ENCODE measurements at places on chromosomes 5 and 9.

DNA sequence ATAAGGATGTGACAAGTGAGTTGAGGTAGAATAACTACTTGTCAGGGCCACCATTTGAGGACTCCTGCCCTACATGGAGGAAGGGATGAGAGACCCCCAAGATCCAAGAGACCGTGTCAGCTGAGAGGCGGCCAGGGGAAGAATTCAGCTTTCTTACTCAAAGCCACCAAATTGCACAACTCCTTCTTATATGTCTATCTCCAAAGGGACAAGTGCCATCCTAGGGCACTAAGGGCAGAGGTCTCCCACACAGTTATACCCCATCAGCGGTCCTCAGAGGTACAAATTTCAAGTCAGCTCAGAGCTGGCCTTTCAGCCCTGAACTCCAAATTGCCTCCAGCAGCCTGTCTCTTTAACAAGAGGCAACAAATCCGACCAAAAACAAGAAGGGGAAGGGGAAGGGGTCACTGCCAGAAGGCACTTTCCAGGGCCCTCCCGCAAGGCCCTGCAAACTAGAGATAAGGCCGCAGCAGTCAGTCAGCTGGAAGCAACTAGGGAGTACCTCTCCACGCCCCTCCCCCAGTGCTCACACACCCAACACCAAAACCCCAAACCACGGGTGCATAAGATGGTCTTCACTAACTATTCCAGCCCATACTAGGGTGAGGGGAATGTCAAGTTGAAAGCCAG lies 6.1 kb upstream of the STOML2 start:
- H3K4me3 ChIP-seq = no peak overlapping the region
- H3K27ac ChIP-seq = no peak overlapping the region
- no peak for DNase-seq

DNA sequence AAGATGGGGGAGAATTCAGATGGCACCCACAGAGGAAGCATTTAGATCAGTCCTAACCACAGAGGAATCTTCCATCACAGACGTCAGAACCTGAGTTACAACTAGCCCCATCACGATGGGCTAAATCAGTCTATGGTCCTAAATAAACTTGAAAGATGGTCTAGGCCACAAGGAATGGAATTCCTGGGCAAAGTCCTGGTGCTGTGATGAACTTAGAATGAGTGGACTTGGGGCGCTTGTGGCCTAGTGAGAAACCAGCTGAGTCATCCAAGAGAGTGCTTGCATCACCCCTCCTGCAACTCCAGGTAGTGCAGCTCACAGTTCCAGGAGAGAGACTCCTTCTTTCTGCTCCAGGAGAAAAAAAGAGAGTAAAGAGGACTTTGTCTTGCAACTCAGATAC lies 722.9 kb upstream of the RGMB start:
- H3K4me3 ChIP-seq = no peak overlapping the region
- no peak for DNase-seq
- H3K4me1 ChIP-seq = no peaks in the 10 kb centered on the region

DNA sequence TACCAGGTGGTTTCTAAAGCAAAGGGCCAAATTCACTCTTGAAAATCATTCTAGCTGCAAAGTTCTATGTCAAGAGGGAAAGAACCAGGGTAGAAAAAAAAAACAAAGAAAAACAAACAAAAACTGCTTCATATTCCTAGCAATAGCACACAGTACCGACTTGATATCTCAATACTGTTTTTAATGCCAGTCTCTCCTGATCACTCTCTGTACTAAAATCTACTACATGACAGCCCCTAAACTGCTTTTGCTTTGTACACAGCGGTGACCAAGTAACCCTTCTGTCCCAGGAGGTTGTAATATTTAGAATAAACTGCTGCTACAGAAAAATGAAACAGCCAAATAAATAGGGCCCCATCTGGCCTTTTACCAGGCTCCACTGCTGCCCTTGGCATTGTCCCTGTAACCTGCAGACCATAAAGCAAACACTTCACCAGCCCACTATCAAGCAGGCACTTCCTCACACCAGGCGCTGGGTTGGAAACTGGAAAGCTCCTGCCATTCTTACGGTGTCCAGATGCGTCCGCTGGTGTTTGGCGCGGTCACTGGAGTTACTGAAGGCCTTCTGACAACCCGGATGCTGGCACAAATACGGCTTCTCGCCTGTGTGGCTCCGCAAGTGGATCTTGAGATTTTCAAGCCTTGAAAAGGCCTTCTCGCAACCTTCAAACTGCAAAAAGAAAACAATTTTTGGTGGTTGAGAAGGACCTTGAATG lies 363.2 kb downstream of the GLIS3 start:
- no peaks in the 10 kb centered on the region for H3K27me3 ChIP-seq
- no peaks in the 10 kb centered on the region for H3K36me3 ChIP-seq
- no peak for DNase-seq
- no peak overlapping the region for H3K27ac ChIP-seq

DNA sequence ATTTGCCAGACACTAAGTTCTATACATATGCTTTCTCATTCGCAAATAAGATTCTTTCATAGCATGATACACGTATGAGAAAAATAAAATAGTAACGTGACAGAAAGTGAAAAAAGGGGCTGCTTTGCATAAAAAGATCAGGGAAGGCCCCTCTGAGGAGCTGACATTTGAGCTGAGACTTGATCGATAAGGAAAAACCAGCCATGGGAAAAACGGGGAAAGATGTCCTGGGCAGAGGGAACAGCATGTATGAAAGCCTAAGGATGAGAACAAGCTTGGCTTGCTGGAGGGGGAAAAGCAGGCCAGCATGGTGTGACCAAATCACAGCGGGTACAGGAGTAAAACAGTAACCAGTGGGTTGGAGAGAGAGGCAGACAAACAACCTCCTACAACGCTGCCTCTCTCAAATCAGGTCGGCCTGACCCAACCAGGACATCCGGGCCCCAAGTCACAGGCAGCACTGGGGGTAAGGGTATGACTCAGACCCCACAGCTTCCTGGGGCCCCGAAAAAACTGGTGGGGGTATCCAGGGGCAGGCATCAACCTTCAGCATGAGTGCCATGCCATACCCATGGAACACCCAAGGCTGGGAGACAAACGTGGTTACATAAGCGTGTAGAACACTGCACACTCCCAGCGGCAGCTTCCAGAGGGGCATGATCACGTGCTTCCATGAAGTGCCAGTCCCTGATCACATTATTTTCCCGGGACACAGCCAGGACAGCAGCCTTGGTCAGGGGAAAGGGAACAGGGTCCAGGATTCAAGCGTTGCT lies 2.2 kb downstream of the TNIP1 start:
- peaks cover 5% of the 10 kb centered on the region for H3K4me1 ChIP-seq
- no peak for DNase-seq
- no peak overlapping the region for H3K4me3 ChIP-seq
- H3K27me3 ChIP-seq = no peaks in the 10 kb centered on the region

DNA sequence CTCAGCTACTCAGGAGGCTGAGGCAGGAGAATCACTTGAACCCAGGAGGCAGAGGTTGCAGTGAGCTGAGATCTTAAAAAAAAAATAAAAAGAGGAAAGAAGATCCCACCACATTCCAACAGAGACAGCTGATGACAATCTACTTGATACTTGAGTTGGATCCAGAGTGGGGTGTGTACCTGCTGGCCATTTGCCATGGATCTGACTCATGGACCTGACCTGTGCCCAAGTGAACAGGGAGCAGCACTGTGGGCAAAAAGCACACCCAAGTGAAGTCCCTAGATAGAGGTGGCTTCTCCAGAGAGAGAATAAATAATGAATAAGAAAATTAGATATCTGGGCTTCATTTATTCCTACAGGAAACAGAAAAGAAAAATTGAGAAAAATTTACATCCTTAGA lies 81.2 kb upstream of the MIER3 start:
- no peaks in the 10 kb centered on the region for H3K27me3 ChIP-seq
- H3K4me1 ChIP-seq = peaks cover 9% of the 10 kb centered on the region
- H3K4me3 ChIP-seq = no peak overlapping the region

GRCh38 chr5:126673477-126673876 lies 72.7 kb downstream of the PHAX start:
- H3K27ac ChIP-seq = no peak overlapping the region
- H3K36me3 ChIP-seq = no peaks in the 10 kb centered on the region
- DNase-seq = no peak
- H3K4me3 ChIP-seq = no peak overlapping the region

All from A673 (cell line).